BJ (cell line): ENCODE measurements at places on chromosomes 6 and 20.
A peak's percentile ranks its signal among the peaks of the same experiment; 100 is the strongest.

GRCh38 chr20:2387180-2387577 is 6.5 kb downstream of the TGM6 start:
- no peak for DNase-seq

DNA sequence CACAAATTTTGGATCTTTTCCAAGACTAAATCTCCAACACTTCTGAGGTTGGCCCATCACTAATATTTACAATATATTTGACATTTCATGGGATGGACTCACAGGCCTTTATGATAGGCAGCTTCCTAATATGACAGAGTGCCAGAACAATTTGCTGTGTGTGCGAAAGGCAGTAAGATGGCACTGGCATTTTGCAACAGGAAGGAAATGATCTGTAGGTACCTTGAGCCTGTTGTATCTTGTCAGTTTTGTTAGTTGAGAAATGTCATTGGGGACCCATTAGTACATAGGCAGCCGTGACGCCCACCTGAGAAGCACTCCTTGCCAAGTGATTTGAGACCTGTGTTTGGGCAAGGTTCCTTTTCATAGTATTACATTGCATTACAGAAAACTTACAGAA is 153.4 kb upstream of the HEY2 start:
- DNase-seq: no peak

DNA sequence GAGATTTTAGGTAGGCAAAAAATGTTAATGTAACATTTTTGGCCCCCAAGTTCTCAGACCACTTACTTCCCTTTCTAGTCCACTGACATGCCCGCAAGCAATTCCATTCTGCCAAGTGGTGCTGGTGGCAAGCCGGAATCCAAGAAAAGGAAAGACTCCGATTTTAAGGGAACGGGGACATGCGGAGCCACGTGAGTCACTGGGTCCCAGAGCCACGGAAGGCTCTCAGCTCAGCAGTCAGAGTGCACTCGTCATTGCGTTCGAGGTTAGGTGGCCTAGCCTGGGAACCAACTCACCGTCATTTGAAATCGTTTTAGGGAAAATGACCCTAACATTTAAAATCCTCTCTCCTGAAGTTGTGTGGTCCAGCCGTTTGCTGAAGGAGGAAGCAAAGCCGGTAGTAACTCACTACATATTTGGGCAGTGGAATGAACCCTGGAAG is 711 bp upstream of the SIRT5 start:
- DNase-seq: no peak

DNA sequence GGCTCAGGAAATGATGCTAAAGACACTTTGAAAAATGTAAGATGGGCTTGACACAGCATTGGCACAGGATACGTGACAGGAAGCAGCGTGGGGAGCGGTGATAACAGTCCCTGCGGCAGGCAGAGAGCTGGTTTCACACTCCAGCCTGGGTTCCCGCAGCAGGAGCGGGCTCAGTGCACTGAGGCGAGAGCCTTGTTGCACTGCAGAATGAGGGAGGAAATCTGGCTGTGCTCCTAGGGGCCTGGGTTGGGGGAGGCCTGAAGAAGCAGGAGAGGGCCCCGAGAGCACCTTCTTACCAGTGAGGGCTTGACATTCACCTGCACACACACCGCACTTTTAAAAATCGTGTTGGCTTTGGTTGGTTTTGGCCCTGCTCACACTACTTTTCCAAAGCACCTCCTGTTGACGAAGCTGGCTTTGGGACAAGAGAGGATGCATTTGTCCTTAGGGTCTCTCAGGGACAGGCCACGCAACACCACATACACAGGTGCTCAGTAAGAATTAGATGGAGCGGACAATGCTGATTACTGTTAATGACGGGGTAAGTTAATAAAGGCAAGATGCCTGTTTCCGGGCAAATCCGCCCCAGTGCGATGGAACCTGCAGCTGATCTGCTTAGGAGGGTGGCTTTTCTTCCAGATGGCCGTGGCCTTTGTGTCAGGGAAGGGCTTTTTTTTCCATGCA is 49.4 kb upstream of the ARMC2 start:
- DNase-seq: no peak

GRCh38 chr20:58651946-58652605 is 993 bp downstream of the STX16 start:
- no peak for DNase-seq

- DNase-seq: no peak
Observed at GRCh38 chr20:50270569-50270968, 79.9 kb downstream of the CEBPB start.

GRCh38 chr6:147611992-147612391 is 103.5 kb downstream of the SAMD5 start:
- DNase-seq: no peak

DNA sequence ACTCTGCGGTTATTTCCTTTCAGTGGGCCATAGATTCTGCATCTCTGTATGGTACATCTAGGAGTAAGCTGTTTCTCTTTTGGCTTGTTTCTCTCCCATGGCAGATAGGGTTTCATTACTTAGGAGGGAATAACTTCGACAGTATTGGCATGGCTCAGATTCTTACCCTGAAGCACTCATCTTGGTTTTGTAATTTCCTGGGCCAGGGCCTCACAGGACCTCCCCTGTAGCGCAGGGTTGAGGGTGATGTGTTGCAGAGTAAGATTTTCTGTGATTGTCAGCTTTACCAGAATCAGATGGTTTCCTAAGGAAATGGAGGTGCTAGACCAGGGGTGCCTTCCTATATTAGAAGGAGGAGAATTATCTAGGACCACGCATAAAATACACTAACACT is 78.3 kb downstream of the STXBP5 start:
- no peak for DNase-seq

DNA sequence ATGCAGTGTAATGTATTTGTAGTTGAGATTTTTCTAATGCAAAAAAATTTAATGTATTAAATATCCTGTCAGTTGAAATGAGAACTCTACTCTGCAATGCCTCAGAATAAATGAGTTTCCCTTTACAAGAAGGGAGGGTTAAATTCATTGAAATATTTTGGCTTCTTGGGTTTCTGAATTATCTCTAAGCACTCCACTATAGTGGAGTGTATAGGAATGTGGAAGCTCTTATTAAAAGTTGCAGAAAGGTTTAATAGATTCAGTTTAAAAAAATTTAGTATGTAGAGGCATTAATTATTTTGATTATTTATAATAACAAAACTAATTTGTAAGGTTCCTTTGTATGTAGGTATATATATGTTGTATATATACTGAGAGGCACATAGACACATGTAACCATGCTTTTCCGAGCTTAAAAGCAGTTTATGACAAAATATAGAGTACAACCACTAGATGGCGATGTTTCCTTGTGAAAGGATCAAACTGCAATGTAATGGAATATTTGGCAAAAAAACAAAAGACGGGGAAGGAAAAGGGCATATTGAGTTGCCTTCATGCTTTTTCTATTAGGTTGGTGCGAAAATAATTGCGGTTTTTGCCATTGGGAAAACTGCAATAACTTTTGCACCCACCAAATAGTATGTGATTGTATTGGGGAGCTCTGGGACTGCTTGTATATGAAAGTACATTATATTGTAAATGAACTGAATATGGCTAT is 144.2 kb downstream of the MYO6 start:
- peak; percentile 22 for DNase-seq

- DNase-seq: no peak
Observed at GRCh38 chr20:46850416-46850815, 44.2 kb upstream of the EYA2 start.

- DNase-seq: peak; percentile 7
Observed at GRCh38 chr6:136344420-136344819, 54.8 kb upstream of the BCLAF1 start.

DNA sequence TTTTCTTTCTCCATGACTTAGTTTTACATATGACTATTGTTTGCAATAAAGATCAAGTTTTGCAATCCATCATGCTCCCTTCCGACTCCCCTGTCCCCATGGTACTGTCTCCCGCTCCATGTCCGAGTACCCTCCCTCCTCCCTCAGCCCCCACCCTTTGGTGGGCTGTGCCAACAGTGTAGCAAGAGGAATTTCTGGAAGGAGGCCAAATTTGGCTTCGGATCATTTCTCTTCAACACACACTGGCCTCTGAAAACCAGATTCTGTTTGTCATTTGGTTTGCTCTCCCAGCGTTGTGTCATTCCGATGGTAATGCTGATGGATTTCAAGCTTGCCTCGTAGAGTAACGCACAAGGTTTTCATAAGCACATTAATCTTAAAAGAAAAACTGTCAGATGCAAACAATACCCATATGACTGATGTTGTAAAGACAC is 22.9 kb upstream of the PAX1 start:
- no peak for DNase-seq

DNA sequence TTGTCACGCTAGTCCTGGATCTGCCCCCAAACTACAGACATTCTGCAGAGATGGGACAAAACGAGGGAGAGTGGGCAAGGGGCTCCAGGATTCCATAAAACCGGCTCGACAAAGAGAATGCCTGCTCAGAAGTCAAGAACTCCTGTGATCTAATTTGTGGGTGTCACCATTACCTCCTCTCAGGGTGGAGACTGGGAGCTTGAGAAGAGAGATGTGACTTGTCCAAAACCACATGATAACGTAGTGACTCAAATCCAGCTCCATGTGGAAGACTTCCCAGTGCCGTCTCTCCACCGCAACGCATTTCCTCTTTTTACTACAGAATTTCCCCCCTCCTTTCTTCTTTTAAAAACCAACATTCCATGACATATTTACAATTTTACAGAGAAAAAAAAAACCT is 44.3 kb downstream of the TRERF1 start:
- DNase-seq: peak; percentile 48

DNA sequence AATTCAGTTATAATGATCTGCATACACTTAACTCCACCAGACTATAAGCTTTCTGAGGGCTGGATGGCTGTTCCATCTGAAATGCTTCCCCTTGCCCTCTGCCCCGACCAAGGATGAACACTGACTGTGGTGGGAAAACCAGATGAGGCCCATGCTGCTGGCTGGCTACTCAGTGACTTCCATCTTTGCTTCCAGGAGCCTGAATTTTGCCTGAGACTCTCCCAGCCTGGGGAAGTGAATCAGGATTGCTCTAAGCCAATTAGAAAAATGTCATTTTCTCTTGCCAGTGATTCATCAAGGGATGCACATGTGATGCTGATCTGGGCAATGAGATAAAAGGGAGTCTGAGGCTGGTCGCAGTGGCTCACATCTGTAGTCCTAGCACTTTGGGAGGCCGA is 1.7 kb upstream of the TOMM34 start:
- DNase-seq: no peak

DNA sequence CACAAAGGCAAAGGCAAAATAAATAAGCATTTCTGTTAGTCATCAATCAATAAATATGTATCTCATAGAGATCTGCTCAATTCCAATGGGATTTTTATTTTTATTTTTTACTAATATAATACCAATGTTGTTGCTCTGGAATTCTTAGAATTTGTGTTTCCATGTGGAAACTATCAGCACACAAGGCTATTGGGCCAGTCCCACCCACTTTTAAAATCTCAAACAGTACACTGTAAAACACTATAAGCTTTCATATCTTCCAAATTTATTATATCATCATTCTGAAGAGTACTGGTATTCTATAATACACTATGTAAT is 563.8 kb upstream of the MARCKS start:
- no peak for DNase-seq

- DNase-seq: no peak
Observed at GRCh38 chr6:85585741-85586140, 7.9 kb downstream of the SNX14 start.

GRCh38 chr6:146886587-146887446 is 288.0 kb downstream of the ADGB start:
- no peak for DNase-seq

GRCh38 chr20:63932606-63933160 is 23.5 kb downstream of the UCKL1 start:
- no peak for DNase-seq

DNA sequence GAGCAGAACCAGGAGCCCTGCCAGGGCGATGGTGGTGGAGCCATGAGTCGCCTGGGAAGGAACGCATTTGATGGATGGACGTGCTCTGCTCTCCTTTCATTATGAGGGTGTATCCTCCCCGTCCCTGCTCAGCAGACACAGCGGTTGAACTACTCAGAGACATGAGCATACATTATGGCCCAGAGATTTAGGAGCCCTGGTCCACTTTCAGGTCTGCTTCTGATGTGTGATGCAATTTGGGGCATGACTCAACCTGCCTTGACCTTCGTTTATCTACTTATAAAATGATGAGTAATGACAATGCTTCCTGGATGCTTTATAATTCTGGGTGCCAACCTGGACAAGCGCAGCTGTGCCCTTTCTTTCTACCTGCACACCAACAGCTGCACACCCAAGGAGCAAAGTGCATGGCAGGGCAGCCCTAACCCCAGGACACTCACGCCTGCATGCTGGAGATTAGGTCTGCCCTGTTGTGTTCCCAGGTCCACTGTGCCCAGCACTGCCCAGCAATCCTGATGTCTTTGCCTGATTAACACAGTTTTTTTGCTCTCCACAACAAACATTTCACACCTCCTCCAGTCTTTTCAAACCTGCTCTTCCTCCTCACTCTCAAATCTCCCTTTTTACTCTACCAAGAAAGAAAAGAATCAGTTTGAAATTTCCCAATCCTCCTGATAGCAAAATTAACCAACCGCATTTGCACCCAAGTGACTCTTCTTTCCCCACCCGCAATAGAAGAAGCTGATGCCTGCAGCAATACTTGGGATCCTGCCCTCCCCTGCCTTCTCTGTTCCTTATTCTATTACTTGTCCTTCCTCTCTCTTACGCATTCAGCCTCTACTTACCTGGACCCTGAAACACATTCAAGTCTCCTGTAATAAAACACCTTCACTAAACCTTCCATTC is 81.2 kb downstream of the EZR start:
- DNase-seq: no peak

DNA sequence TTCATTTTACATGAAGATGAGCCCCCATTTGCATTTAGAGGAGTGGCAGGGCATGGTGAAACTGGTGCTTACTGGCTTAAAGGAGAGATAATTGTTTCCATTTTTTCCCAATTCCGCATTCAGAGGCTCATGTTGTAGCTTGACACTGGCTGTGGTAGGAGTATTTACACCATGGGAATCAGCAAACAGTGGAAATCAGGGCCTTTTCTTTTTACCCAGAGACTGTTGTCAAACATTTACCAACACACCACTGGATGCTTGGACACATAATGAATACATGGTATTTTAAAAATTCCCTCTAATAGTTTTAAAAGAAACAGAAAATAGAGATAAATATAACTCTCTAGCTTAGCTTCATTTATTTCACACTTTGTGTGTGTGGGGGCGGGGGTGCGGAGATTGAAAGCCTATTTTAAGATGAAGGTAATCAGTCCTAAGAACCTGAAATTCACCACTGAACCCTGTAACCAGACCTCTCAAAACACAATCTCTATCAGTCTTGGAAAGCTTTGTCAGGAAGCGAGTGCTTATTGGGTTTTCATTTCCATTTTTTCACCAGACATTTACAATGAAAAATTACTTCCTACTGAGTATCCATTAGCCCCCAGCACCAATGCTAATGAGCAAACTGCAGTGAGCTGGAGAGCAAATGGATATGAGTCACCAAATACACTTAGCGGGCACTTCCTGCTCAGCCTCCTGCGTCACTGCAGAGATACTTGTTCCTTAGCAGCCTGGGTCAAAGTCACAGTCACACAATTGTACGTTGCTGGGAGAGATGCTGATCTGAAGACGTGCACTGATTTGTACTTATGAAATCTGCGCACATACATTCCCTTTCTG is 532.0 kb downstream of the BCKDHB start:
- peak; percentile 73 for DNase-seq
